ENCODE measurements at places on chromosomes 5 and 9.

DNA sequence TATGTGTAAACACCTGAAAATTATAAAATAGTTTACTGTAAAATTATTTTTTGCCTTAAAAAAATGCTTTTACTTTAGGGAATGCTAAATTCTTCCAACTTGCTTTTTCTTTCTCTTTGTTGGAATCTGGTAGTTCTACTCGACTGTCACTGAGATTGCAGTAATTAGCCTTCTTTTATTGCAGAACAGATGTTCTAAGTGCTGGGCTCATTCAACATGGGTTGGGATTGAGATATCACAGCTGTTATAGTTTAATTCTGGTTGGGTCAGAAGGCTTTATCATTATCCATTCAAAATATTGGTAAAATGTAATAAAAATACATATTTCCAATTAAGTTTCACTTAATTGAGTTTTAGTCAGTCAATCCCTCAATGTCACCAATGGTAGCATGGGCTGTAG is 686.7 kb downstream of the CDH18 start:
- DNase-seq = no peak

DNA sequence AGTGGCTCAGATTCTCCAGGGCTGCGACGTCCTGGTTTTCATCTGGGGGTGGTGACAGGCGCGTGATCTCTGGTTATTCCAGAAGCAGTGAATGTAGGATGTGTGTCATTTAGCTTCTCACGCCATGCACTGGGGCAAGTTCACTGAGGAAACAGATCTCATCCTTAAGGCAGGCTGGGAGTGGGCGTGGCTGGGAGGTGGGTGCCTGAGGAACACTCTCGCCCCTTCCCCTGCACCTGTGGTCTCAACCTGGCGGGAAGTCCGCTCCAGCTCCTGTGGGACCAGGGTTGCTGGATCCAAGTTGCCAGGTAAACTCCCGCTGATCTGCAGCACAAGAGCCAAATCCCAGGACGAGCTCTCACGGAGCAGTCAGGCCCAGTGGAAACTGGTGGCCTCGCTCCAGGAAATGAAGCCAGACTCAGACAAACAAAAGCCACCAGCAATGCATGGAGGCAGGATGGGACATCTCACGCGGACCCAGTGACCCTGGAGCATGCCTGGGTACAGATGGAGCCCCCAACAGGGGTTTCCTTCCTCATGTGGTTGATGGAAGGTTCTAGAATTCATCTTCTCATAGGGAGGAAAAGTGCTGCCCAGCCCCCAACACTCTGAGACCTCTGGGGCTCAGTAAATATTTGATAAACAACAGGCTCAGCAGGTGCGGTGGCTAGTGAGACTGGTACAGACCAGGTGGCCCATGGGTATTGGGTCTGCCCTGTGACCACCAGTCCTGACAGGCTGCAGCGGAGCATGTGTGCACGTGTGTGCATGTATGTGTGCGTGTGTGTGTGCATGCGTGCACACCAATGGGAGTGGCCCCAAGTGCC is 16.3 kb upstream of the SLC12A7 start:
- no peak for DNase-seq

DNA sequence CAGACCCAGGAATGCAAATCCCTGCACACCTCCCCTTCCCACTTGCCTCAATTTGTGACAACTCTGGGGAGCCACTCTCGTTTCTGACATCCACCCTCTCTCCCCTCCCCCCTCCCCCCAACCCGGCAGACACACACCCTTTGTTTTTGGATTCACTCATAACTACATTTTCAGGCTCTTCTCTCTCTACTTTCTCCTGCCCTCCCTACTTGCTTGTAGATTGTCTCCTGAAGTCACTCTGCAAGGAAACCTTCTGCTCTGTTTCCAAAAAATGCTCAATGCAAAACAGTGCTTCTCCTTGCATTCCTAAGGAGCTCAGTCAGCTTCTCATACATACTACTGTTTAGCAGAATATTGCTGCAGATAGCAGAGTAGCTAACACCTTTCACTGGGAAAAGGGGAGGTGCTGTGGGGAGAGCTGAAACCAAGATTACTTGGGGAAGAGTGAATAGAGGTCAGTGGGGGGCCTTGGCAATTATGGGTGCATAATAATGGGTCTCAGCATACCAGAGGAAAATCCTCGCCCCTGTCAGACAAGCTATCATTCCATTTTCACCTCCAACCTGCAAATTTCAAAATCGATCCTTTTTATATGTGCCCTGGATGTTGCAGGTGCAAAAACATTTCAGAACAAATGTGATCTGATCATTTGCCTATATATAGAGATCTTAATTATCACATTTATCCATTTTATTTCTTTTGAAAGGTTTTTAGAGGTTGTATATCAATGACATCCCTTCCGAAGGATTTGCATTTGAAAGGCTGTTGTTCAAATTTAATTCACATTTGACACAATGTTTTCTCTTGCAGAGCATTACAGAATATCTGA is 1860.7 kb upstream of the WWC1 start:
- DNase-seq = no peak

GRCh38 chr5:151216781-151217180 is 7.1 kb downstream of the CCDC69 start:
- DNase-seq = no peak

DNA sequence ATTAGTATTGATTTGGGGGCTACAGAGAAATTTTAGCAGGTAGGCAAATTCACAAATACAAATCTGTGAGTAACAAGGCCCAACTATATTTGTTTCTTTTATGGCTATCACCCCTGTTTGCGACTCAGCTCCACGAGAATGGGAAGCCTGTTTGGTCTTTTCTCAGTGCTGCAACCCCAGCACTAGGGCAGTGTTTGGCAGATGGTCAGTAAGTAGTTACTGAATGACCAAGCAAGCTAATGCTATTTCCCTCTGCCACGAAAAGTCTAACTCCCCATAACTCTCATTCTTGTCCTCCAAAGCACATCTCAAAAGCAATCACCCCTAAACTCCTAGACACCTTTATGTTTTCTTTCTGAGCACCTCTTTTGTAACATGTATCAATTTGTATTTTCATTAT is 245.6 kb downstream of the DNAH5 start:
- no peak for DNase-seq

DNA sequence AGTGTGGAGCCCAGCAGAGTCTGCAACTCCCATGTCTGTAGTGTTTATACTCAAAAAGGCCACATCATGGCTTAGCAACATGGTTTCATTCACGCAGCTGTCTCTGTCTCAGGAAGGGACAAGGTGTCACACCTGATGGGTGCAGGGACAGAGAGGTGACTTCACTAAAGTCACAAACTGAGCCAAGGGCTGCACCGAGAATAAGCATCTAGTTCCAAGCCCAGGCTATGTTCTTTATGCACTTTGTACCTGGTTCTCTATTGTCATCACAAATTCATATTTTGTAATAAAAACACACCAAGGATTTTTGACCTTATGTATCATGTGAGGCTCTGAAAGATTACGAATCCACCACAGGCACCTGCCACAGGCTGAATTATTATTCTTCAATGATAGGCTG is 64.9 kb upstream of the STK32A start:
- no peak for DNase-seq

DNA sequence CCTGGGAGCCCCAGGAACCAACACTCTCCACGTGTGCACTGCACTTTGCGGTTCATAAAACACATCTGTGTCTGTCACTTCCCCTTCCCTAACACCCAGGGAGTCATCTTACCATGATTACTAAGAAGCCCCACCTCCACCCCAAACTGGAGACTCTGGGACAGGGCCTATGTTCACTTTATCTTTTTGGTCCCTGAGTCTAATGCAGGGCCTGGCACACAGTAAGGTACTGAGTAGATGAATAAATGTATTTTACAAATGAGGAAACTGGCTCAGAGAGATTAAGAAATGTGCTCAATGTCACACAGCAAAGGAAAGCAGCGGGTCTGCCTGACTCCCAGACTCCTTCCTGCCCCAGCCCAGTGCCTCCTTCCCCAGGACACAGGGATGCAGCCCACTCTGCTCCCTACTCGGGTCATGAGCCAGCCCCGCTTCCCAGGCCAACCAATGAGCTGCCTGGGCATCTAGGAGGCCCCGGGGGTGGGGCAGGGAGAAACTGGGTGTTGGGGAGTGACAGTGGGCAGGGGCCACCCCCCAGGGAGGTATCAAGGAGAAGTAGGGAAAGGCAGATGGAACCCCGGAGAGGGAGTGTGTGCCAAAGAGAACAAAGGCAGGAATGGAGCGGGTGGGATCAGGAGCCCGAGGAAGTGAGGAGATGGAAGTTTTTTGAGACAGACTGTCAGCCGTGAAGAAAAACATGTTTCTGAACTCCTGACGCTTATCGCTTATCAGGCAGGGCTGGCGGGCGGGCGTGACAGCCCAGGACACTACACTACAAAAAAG is 30.5 kb downstream of the SHB start:
- DNase-seq = no peak

GRCh38 chr9:104986096-104986495 is 58.1 kb upstream of the ABCA1 start:
- DNase-seq = no peak

- no peak for DNase-seq
Measured at GRCh38 chr9:127761491-127761956, 16.9 kb downstream of the SH2D3C start.

DNA sequence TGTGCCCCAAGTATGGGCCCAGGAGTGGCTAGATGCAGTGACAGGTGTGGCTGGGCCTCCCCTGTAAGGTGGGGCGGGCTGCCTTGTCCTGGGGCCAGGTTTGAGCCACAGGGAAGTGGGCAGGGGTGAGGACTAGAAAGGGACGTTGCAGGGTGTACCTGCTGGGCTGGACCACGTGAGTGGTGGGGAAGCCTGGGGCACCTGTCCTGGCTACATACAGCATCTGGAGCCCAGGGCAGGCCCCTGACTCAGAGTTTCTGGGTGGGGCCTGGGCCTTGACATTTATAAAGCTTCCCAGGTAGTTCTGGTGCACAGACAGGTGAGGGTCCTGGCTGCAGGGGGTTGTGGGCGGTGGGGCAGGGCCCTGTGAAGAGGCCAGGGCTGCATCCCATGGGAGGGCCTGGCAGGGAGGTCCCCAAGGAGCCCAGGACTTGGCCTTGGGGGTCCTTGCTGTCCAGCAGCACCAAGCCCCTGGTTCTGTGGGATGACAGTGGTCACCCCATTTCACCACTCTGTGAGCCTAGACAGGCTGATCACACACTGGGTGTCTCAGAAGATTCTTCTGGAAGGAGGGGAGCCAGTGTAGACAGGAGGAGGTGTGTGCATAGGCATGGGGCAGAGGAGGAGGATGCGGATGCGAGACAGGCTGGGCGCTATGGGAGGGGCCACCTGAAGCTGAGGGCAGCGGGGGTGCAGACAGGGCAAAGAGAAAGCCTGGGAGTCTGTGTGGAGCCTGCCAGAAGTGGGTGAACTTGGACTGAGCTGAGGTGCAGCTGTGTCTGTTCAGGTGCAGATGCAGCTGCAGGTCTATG is 94.0 kb downstream of the PHF2 start:
- peak; percentile 22 for DNase-seq

- DNase-seq = no peak
Measured at GRCh38 chr5:146796911-146797310, 81.6 kb downstream of the PPP2R2B start.

DNA sequence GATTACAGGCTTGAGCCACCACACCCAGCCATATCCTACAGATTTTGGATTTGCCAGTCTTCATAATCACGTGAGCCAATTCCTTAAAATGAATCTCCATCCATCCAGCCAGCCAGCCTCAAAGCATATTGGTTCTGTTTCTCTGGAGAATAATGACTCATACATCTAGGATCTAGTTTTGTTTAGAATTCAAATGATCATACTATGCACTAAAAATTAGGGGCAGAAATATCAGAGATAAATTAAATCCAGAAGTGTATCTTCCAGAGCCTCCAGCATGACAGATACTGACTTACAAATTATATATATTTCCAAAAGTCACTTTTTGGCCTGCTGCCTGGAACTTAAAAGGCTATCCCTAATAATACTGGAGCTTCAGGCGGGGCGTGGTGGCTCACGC is 119.1 kb upstream of the NR5A1 start:
- peak; percentile 58 for DNase-seq

DNA sequence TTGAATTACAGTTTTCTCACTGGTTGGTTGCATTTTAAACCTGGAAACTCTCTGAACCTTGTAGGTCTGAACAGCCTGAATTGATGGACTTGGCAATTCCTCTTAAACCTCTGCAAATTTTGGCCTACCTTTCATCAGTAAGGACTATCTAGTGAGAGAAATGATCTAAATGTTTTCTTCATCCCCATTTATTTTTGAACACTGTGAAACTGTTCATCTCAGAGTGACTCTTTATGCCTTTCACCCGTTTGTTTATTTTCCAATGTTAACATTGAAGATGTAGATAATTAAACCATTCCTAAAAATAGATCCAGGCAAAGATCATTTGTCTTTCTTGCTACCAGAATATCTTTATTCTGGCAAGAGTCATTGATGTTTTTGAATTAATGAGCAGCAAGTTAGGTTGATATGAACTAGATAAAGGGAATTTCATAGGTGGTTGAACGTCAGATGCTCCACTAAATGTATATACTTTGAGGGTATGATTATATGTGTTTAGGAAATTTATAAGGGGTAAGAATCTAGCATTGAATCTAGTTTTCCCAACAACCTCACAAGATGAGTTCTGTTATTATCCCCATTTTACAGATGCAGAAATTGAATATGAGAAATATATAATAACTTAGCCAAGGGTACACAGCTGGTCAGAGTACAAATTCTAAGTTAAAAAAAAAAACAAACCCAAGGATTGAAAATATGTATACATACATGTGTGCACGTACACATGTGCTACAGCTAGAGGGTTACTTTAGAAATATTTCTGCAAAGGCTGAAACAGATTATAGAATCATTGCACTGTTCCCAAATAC is 3.4 kb downstream of the CPEB4 start:
- DNase-seq = no peak

DNA sequence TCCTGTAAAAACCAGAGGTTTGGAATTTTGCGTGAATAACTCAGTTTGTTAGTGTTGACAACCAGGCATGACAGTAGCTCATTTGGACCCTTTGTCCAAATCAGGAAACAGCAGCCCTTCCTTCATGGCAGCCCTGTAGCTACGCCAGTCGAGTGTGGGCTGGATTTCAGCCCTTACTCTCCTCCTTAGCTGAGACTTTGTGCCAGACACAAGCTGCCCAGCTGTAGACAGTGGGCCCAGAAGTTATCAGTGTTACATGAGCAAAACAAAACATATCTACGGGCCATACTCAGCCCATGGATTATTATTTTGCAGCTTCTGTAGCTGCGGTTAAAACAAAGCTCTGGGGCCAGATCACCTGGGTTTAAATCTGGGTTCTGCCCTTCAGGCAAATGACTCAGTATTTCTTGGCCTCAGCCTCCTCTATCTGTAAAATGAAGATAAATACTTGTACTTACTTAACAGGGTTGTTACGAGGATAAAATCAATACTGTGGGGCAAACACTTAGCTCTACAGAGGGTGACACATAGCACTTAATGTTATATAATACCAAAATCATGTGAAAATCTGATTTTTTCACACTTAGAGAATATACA is 76.9 kb downstream of the GHR start:
- no peak for DNase-seq

GRCh38 chr5:162301356-162301755 is 233.8 kb downstream of the GABRG2 start:
- no peak for DNase-seq

- DNase-seq = peak; percentile 60
Measured at GRCh38 chr9:87324613-87325194, 173.0 kb upstream of the DAPK1 start.

GRCh38 chr9:88053856-88054501 is 79.6 kb upstream of the CDK20 start:
- DNase-seq = no peak

Data from HCEC 1CT (cell line).